Activated CD8-positive, alpha-beta memory T cell treated with anti-CD3 and anti-CD28 coated beads, Interleukin-2, amount 10 ng/mL, durations not matched to agents 7 days and 5 days (primary cell): ENCODE measurements at places on chromosomes 7 and 10. TPM values are rescaled to one million over a fixed set of nuclear protein-coding genes. Genes with fewer than 3 reads are reported as not detected.

The LIPK gene
- total RNA-seq = not detected

The MMP21 gene
- not detected for total RNA-seq

The CYP3A5 gene
- total RNA-seq = not detected

The ACTL6B gene
- total RNA-seq = not detected

The CCL24 gene
- total RNA-seq = not detected

The UTF1 gene
- total RNA-seq = not detected

The GJD4 gene
- total RNA-seq = not detected

The RPEL1 gene
- not detected for total RNA-seq

The H2BK1 gene
- total RNA-seq = not detected

The CNPY1 gene
- total RNA-seq = not detected

GRCh38 chr10:120012131-120012400 is 119.5 kb downstream of the SEC23IP start:
- peaks cover 36% of the 10 kb centered on the region for H3K27me3 ChIP-seq
- H3K27ac ChIP-seq = no peak overlapping the region
- no peaks in the 10 kb centered on the region for H3K36me3 ChIP-seq
- H3K4me3 ChIP-seq = no peak overlapping the region
- DNase-seq = no peak

- H3K27me3 ChIP-seq = peaks cover 57% of the 10 kb centered on the region
- H3K27ac ChIP-seq = no peak overlapping the region
- DNase-seq = no peak
- H3K4me3 ChIP-seq = no peak overlapping the region
Observed at GRCh38 chr10:101071267-101071884, 9.6 kb downstream of the KAZALD1 start.

DNA sequence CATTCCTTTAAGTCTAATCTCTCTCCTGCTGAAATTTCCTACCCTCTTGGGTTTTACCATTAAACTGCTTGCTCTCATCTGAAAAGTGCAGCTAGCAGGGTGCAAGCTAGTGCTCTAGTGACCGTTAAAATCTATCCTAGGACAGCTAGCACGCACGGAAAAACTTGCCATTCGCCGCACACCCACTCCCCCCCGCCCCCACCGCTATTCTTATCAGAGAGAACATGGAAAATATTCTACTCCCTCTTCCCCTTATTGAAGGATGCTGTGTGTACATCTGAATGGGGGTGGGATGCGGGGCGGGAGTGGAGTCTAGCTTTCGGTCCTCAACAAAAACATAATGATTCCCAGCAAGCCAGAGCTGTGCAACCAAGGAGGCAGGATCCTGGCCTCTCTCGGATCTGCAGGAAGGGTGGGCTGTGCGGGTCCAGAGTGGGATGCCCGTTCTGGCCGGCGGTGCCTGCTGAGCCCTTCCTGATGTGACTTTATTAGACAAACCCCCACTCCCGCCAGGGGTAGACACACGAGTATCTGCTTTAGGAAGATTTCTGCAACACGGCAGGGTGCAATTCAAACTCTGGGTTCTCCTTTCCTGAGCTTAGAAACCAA is 1.1 kb upstream of the ADRA2A start:
- peaks cover 2% of the 10 kb centered on the region for H3K36me3 ChIP-seq
- no peak overlapping the region for H3K27ac ChIP-seq
- H3K4me3 ChIP-seq = no peak overlapping the region
- peaks cover 13% of the 10 kb centered on the region for H3K4me1 ChIP-seq

- no peak overlapping the region for H3K4me3 ChIP-seq
- H3K27ac ChIP-seq = no peak overlapping the region
- no peaks in the 10 kb centered on the region for H3K36me3 ChIP-seq
- H3K27me3 ChIP-seq = no peaks in the 10 kb centered on the region
Observed at GRCh38 chr7:71300086-71300485, 168.1 kb downstream of the GALNT17 start.

- no peak overlapping the region for H3K4me3 ChIP-seq
- H3K27ac ChIP-seq = peak overlapping the region; percentile 84
- H3K27me3 ChIP-seq = no peaks in the 10 kb centered on the region
- peaks cover 70% of the 10 kb centered on the region for H3K36me3 ChIP-seq
- peak; percentile 23 for DNase-seq
Observed at GRCh38 chr7:2959828-2960599, 83.7 kb downstream of the CARD11 start.

DNA sequence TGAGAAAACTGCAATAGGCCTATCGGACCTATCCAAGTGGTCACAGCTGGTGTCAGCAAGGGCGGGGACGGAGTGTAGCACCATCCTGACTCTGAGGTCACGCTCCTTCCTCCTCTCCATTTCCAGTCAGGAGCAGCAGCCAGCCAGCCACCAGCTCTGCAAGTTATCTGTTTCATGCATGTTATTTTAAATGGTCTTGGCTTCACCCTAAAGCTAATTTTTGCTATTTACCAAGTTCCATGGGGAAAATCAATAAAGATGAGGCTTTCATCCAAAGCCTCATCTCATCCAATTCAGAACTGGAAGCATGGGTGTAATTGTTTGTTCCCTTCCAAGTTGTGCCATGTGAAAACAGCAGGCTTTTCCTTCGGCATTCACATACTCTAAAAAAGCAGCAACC is 49.3 kb downstream of the ICA1 start:
- H3K4me3 ChIP-seq = no peak overlapping the region
- H3K27me3 ChIP-seq = peaks cover 4% of the 10 kb centered on the region
- H3K4me1 ChIP-seq = peaks cover 6% of the 10 kb centered on the region
- H3K27ac ChIP-seq = no peak overlapping the region

DNA sequence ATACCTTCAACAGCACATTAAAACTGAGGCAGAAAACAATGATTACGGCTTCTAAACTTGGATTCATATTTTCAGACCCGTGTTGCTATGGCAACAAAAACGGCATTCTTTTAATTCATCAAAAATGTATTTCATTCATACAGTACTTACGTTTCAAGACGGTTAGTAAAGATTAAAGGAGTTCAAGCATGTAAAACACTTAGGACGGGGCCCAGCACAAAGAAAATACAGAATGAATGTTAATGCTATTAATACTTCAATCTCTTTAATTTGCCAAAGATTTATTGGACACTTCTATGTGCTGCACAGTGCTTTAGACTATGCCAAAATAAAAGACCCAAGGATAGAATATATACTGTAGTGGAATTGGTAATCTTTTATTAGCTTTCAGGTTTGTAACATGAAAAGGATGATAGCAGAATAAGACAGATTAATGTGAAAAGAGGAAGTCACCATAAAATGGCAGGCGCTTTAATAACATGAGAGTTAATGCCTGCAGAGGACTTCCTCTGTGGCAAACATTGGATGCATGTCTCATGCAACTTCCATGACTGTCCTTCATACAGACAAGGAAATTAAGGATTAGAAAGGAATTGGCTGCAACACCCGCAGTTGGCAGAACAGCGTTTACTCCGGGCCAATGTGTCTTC is 201.6 kb upstream of the KLF6 start:
- no peak overlapping the region for H3K27ac ChIP-seq
- no peaks in the 10 kb centered on the region for H3K27me3 ChIP-seq
- H3K4me1 ChIP-seq = peaks cover 13% of the 10 kb centered on the region

- no peaks in the 10 kb centered on the region for H3K4me1 ChIP-seq
- no peaks in the 10 kb centered on the region for H3K36me3 ChIP-seq
- H3K4me3 ChIP-seq = no peak overlapping the region
Observed at GRCh38 chr7:47411901-47412300, 170.0 kb downstream of the TNS3 start.

GRCh38 chr7:104943502-104944343 is 70.3 kb upstream of the KMT2E start:
- H3K36me3 ChIP-seq = peaks cover 38% of the 10 kb centered on the region
- no peaks in the 10 kb centered on the region for H3K27me3 ChIP-seq
- peak; percentile 90 for DNase-seq
- H3K4me3 ChIP-seq = peak overlapping the region; percentile 90
- peak overlapping the region; percentile 100 for H3K27ac ChIP-seq
- H3K4me1 ChIP-seq = peaks cover 68% of the 10 kb centered on the region

- H3K36me3 ChIP-seq = no peaks in the 10 kb centered on the region
- no peak overlapping the region for H3K4me3 ChIP-seq
- H3K27ac ChIP-seq = no peak overlapping the region
- DNase-seq = peak; percentile 36
Observed at GRCh38 chr7:143411976-143412708, 3.5 kb upstream of the EPHA1 start.

GRCh38 chr7:28474282-28474638 is 61.9 kb downstream of the CREB5 start:
- H3K27me3 ChIP-seq = peaks cover 5% of the 10 kb centered on the region
- H3K36me3 ChIP-seq = no peaks in the 10 kb centered on the region
- no peak overlapping the region for H3K4me3 ChIP-seq
- DNase-seq = no peak

GRCh38 chr10:21238044-21238443 is 287.4 kb downstream of the SKIDA1 start:
- no peak overlapping the region for H3K27ac ChIP-seq
- no peaks in the 10 kb centered on the region for H3K36me3 ChIP-seq
- DNase-seq = no peak
- H3K27me3 ChIP-seq = no peaks in the 10 kb centered on the region

DNA sequence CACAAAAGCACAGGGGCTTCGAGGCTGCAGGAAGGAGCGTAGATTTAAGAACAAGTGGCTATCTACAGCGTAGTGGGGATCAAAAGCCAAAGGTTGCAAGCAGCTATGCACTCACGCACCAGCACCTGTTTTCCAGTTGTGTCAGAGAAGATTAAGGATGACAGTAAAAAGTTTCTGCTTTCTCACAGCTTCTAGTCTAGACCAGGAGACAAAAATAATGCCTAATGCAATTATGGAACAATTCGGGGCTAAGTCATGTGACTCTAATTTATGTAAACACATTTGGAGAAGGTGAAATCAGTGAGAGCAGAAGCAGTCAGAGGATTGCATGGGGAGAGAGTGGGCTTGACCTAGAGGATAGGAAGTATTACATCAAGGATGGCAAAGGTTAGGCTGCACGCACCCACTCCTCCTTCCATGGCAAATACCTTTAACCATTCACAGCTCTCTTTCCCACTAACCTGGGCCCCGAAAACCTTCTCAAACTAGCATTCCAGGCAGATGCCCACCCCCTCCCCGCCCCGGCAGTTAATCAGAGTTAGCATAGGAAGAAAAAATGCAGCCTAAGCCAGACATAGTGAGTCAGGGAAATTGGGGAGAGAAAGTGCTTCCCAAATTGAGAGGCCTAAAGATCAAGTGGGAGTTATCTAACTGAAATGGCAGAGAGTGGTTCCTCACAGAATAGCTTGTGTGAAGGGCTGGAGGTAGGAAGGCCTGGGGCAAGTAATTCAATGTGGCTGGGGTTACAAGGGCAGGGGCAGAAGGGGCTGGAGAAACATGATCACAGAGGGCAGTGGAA is 48.2 kb upstream of the GPAM start:
- H3K36me3 ChIP-seq = no peaks in the 10 kb centered on the region
- peaks cover 7% of the 10 kb centered on the region for H3K4me1 ChIP-seq
- no peak overlapping the region for H3K27ac ChIP-seq
- H3K27me3 ChIP-seq = peaks cover 12% of the 10 kb centered on the region
- no peak overlapping the region for H3K4me3 ChIP-seq
- DNase-seq = no peak

- H3K4me3 ChIP-seq = no peak overlapping the region
- no peak for DNase-seq
- H3K4me1 ChIP-seq = peaks cover 3% of the 10 kb centered on the region
- no peak overlapping the region for H3K27ac ChIP-seq
- no peaks in the 10 kb centered on the region for H3K27me3 ChIP-seq
Observed at GRCh38 chr10:63438506-63439498, 27.0 kb downstream of the JMJD1C start.

DNA sequence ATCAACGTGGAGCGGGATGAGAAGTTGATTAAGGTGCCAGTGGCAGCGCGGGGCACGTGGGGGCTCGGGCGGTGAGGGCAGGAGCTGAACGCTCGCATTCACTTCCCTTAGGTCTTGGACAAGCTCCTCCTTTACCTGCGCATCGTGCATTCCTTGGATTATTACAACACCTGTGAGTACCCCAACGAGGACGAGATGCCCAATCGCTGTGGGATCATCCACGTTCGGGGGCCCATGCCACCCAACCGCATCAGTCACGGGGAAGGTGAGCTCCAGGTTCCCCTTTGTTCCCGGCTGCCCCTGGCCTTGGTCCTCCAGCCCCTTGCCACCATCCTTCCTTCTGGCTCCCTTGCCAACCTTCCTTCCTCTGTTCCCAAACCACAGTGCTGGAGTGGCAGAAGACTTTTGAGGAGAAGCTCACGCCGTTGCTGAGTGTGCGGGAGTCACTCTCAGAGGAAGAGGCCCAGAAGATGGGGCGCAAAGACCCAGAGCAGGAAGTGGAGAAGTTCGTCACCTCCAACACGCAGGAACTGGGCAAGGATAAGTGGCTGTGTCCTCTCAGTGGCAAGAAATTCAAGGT is 2.5 kb downstream of the UFSP1 start:
- no peak for DNase-seq
- peaks cover 8% of the 10 kb centered on the region for H3K27me3 ChIP-seq
- H3K27ac ChIP-seq = peak overlapping the region; percentile 94
- H3K36me3 ChIP-seq = peaks cover 56% of the 10 kb centered on the region
- peaks cover 64% of the 10 kb centered on the region for H3K4me1 ChIP-seq

- peaks cover 14% of the 10 kb centered on the region for H3K36me3 ChIP-seq
- peak overlapping the region; percentile 91 for H3K27ac ChIP-seq
- peak overlapping the region; percentile 93 for H3K4me3 ChIP-seq
- H3K4me1 ChIP-seq = peaks cover 24% of the 10 kb centered on the region
Observed at GRCh38 chr7:100118388-100119071, 628 bp downstream of the TAF6 start.

GRCh38 chr7:48628793-48629349 is 295.5 kb upstream of the CDC14C start:
- H3K27me3 ChIP-seq = no peaks in the 10 kb centered on the region
- H3K4me1 ChIP-seq = no peaks in the 10 kb centered on the region
- H3K36me3 ChIP-seq = no peaks in the 10 kb centered on the region
- H3K27ac ChIP-seq = no peak overlapping the region

DNA sequence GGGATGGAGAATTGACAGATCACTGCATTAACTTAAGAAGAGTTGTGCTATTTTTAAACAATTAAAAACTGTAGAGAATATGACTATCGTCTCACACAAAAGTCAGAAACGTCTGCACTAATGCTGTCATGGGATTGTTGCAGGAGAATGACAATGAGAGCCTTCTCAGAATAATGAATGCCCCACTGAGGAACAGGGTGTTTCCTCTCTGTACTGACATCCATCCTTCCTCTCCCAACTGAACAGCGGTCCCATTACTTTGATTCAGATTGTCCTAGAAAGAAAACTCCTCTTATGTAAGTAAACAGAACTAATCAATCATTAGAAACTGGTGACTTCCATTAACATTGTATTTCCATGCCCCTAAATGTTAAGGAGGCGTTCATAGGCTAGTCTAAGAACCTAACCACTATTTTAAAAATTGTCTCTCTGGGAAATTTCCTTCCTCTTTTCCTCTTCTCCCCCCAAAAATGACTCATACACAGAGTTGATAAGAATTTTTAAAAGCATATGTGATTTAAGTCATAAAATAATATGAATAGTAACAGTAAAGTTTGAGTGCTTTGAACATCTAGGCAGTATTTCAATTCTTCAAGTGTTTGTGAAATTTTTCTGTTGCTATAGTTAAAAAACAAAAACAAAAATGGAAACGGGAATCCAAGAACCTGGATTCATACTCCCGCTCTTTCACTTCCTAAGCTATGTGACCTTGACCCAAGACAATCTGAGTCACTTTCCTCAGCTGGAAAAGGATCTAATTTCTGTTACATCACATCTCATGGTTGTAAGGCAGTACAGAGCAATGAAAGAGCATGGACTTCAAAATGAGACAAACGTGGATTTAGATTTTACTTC is 12.7 kb upstream of the MACC1 start:
- no peaks in the 10 kb centered on the region for H3K36me3 ChIP-seq
- H3K27ac ChIP-seq = no peak overlapping the region
- no peak for DNase-seq
- no peak overlapping the region for H3K4me3 ChIP-seq
